ENCODE measurements at places on chromosomes 6 and 20.

DNA sequence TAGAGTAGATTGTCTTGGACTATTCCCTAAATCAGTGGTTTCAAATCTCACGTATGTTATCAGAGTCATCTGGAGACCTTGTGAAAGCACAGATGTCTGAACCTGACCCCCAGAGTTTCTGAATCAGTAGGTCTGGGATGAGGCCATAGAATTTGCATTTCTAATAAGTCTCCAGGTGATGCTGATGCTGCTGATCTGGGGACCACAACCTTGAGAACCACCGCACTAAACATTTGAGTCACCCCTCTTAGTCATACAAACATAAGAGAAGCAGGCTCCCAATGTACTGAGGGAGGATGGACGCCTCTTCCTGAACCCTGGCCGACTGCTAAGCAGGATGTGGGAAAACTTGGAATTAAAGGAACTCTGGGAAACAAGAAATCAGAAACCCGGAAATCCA is 187.8 kb upstream of the PRDM1 start:
- DNase-seq, result no peak

- no peak for DNase-seq
Observed at GRCh38 chr6:16804546-16805242, 43.4 kb upstream of the ATXN1 start.

- DNase-seq, result no peak
Observed at GRCh38 chr6:105263685-105264610, 84.1 kb upstream of the POPDC3 start.

- no peak for DNase-seq
Observed at GRCh38 chr6:66184091-66184490, 477.1 kb upstream of the EYS start.

DNA sequence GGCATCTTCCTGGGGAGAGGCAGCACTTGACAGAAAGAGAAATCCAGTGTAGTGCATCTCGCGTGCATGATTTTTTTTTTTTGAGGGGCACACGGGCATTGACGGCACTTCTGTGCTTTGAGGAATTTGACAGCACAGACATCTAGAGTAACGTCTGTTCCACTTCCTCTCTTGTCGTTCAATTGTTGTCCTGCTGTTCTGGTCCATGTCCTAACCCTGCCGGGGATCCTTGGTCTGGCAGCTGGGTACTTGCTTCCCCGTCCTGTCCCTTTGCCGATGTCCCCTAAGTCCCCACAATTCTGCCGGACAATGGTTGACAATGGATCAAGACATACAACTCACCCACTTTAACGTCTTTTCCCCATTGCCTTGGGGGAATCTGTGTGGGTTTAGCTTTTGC is 46.0 kb upstream of the NAA20 start:
- DNase-seq, result no peak

GRCh38 chr6:37535759-37536490 is 36.2 kb upstream of the CCDC167 start:
- DNase-seq, result no peak

DNA sequence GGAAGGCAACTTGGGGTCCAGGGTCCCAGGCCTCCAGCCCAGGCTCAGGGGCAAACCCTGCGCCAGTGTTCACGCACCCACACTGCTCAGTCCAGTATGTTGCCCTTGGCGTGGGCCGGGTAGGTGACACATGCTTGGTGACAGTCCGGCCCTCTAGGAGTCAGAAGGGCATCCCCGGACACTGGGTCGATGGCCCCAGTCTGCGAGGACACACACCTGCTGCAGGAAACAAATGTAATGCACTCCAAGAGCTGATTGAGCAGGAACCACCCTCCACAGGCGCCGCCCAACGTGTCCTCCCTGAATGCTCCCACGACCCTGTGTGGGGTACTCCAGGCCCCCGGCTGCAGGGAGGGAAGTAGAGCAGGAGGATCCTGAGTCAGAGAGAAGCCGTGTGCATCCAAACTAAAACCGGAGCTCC is 160.7 kb downstream of the DLL1 start:
- DNase-seq, result no peak
